ENCODE measurements at places on chromosomes 3 and 15.

DNA sequence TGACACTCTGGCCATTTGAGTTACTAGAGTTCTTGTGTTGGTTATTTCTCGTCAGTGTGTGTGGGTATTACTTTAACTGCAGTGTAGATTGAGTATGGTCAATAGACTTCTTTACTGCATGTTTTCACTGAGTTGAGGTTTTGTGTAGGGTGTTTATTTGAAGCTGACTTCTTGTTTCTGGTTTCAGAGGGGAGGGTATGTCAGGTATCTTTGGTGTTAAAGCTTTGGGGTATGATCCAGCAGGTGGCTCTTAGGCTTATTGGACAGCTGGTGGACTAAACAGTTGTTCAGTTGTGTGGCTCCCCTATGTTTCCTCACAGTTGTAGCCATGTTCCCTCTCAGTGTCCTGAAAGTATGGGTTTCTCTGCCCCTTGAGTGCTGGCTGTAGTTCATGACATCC is 72.0 kb downstream of the AKAP13 start:
- no peak for DNase-seq

- DNase-seq = no peak
These were observed 936.1 kb upstream of the NR2F2 start for GRCh38 chr15:95394186-95395067.

DNA sequence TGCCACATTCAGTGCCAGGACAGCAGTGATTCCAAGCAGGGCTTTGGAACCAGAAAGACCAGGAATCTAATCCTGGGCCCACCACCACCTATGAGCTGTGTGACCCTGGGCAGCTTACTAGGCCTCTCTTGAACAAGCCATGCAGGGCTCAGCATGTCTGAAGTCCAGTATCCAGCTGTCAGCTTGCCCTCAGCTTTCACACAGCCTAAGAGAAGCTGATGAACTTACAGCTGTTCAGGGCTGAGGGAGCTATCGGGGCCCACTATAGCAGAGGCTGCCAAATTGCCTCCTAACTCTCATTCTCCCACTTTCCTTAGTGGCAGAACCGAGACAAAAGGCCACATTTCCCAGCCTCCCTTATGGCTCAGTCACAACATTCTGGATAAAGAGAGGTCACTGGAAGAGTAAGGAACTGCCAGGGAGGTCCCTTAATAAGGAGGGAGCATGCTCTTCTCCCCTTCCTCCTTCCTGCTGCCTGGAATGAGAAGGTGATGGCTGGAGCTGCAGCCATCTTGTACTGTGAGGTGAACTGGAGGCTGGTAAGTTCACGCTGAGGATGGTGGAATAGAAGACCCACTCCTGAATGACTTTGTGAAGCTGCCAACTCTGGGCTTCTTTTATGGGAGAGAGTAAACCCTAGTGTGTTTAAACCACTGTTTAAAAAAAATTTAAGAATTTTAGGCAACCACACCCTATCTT is 34.5 kb downstream of the FEM1B start:
- DNase-seq = no peak

- DNase-seq = no peak
These were observed 19.1 kb downstream of the TRNT1 start for GRCh38 chr3:3145831-3146230.

GRCh38 chr15:75809986-75810750 is 33.1 kb upstream of the UBE2Q2 start:
- no peak for DNase-seq

DNA sequence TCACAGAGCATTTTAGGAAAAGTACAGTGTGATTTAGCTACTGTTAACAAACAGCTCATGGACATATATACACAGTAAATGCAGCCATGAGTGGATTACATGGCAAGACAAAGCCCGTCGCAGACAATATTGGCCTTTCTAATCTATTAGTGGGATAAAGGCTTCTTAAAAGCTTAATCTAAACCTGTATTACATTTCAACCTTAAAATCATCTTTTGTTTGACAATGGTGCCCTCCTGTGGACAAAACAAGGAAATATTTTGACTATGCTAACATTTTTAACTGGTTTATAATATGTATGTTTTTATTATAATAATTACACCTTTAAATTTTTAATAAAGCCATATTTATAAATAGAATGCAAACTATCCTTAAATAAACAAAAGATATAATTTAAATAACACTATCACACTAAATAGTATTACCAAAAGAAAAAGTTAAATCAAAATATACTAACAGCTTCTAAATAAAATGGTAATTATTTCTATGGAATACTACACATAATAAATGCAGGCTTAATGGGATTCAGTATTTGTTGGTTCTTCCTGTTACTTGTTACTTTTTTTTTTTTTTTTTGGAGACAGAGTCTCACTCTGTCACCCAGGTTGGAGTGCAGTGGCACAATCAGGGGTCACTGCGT is 38.6 kb downstream of the TAFA4 start:
- peak; percentile 1 for DNase-seq

GRCh38 chr15:32656091-32656490 is 14.6 kb downstream of the SCG5 start:
- DNase-seq = no peak

GRCh38 chr15:83092309-83092976 is 15.0 kb upstream of the TM6SF1 start:
- DNase-seq = no peak

DNA sequence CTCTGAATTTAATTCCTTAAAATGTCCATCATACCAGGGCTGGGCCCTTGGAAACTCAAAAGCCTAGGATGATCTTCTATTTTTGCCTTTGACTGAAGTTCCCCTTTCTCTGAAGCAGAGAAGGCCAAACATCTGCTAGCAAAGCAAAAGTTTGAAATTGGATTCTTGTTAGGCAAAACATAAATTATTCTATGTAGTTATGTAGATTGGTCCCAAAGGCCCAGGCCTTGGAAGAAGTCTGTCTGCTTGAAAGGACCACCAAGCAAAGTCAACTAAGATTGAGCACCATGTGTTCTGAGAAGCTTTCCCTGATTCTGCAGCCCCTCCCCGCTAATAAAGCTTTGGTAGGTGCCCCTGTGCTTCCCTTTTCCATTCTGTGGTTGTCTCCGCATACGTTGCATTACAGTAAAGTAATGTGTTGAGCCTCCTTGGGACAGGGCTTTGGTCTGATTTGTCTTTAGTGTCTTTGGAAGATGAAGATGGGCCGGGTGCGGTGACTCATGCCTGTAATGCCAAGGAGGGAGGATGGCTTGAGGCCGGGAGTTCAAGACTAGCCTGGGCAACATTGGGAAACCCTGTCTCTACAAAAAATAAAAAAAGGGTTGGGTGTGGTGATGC is 56.4 kb downstream of the RPL39L start:
- no peak for DNase-seq

Measured in AG09319 (cell line).